ENCODE measurements at places on chromosomes 7 and 10.

GRCh38 chr10:67098461-67098860 is 172.6 kb downstream of the LRRTM3 start:
- DNase-seq = peak; percentile 58

DNA sequence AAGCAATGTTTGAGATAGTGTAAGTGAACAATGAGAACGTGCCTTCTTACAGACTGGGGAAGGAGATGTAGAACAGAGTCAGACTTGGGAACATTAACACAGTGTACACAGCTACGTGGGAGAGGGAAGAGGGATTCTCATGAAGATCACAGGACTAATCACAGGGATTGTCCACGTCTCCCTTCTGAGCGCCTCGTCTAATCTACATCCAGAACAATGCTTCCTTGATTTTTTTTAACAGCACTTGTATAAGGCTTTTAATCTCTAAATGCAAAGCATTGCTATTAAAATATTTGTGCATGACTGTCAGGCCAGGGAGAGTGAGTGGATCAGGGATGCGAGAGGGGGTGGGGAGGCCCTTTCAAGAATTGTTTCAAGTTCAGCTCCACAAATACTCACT is 62.7 kb downstream of the MET start:
- no peak for DNase-seq

DNA sequence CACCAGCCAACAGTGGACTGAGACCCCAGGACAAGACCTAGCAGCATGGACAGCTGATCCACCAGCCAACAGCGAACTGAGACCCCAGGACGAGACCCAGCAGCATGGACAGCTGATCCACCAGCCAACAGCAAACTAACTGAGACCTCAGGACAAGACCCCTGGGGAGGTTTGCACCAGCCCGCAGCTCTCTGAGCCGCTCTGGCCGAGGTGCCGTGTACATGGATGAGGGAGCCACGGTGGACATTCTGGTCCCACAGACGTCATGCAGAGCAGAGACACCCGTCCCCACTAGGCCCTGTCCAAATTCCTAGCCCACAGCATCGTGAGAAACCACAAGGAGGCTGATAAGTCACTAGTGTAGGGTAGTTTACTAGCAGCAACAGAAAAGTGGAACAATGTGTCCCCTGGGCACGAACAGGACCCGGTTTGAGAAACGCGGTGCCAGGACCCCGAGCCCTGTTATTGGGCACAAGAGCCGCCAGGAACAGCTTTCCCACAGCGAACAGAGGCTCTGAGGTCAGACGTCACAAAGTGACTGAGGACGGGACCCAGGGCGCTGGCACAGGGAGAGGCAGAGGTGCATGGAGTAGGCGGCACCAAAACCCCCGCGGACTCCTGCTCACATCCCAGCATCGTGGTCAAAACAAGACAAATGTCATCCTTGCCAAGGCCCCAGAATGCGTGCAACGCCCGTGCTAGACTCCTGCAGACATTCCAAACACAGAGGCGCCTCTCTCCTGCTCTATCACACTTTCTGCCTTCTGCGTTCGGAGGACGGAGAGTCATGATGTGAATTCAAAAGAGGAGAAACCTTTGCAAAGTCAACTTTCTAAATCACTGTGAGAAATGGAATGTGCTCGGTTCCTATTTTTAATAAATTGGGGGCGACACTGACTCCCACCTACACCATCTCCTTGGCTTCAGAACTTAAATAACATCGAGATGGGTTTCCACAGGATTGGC is 8.1 kb downstream of the STK32C start:
- DNase-seq = no peak

DNA sequence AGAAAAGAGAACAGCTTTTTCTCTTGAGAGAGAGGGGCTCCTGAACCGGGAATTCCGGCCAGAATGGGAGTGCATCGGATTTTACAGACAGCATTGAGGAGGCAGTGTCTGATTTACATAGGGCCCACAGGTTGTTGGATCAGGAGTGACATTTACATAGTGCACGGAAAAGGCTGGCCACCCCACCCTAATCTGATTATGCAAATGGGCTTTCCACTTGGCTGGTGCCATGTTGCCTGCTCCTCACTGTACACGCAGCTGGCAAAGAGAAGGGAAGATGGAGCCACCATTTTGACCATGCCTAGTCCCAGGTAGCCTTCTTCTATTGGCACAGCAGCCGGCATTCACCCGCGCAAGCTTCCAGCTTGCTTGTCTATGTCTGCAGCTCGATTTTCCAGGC is 77.5 kb upstream of the FAM171A1 start:
- DNase-seq = no peak

DNA sequence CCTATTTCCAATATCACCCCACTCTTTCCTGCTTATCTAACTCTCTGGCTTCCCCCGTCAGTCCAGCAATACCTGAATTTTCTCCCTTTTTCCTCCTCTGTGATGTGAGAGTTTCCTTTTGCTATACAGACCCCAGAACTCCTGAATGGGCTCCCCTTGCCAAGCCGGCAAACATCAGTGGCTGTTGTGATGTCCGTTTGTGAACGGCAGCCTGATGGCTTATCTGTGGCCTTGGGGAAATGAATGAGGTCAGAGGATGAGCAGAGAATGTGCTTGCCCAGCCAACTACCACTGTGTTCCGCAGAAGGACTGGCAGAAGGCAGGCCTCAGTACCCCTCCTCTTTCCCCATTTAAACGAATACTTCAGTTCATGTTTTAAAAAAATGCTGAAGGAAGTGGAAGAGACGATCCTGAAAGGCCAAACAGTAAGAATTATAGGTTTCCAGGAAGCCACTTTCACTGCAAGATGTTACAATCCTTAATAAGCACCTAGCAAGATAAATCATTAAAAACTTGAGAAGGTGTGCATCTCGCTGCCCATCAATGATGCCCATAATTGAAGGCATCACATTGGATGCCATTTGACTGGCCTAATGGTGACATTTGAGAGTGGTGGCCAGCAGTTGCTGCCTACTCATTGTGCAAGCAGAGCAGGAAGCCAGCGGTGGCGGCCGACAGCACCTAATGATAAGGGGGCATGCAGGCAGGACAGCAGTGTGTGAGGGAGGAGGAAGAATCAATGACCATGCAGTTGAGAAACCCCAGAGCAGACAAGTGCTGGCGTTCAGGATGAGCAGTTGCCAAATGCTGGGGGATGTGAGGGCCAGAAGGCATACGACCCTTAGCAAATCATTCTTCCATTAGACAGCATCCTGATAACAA is 31.5 kb downstream of the SLC18A2 start:
- no peak for DNase-seq

- no peak for DNase-seq
Measured at GRCh38 chr10:74988054-74988775, 123.2 kb upstream of the SAMD8 start.
